Left kidney (tissue), 8 donors: ENCODE measurements at places on chromosomes 6 and 20. TPM values are rescaled to one million over a fixed set of nuclear protein-coding genes. Genes with fewer than 3 reads are reported as not detected.

The NKX2-2 gene
- polyA plus RNA-seq: not detected

GRCh38 chr6:139037490-139037889 is 8.9 kb downstream of the ABRACL start:
- no peak for DNase-seq

- no peak for DNase-seq
These were observed 25.9 kb downstream of the PEX3 start for GRCh38 chr6:143476545-143476944.

GRCh38 chr6:149499066-149499465 is 14.3 kb upstream of the ZC3H12D start:
- DNase-seq: no peak

The SYTL3 gene
- polyA plus RNA-seq: 3.4 TPM

The NRM gene
- 38.1 TPM for polyA plus RNA-seq

DNA sequence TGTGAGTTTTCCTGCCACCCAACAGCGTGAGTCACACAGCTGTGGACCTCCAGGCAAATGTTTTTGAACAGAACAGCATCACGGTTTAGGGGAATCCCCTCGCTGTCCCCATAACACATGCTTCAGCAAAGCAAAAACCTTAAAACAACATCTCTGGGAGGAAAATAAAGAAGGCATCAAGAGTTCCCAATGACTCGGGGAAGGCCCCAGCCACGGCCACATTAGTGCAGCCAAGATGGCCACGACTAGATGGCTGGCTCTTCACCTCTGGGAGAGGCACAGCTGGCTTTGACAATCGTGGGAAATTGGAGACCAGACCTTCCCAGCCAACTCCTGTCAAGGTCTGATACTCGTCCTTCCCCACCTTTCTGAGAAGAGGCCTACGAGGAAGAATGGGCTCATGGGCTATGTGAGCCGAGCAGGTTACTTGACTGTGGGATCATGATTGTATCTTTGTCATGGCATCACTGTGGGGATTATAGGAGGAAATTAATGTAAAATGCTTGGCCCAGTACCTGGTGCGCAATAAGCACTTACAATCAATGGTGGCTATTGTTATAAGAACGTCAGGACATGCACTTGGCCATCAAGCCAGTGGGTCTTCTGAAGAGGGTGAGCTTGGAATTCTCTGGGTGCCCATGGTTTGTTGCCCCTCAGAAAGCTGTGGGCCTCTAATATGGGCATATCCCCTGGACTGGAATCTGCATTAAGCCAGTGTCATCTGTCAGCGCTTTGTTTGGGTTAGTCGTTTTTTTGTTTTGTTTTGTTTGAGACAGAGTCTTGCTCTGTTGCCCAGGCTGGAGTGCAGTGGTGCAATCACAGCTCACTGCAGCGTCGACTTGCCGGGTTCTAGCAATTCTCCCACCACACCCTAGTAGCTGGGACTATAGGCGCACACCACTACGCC is 43.6 kb downstream of the FGD2 start:
- DNase-seq: no peak

DNA sequence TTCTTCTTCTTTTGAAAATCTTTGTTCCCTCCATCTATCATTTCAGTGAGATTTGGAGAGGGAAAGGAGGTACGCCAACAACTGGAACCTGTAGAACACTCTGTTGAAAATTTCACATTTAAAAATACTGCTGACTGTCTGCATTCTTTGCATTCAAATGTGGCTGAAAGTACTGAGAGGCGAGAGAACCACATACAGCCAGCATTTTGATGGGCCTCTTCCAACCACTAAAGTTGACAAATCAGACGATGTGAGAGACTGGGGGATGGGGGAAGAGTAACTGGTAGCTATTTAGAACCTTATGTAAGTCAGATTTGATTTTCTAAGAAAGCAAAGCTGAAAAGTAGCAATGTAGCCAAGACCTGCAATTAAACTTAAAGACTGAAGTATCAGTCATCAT is 77.5 kb downstream of the FKBP5 start:
- DNase-seq: no peak

The PKIB gene
- 1.3 TPM for polyA plus RNA-seq

The SIRPB2 gene
- polyA plus RNA-seq: 0.88 TPM

The TINAG gene
- 37.3 TPM for polyA plus RNA-seq

The AKAP12 gene
- 150 TPM for polyA plus RNA-seq

The TNFRSF21 gene
- polyA plus RNA-seq: 29.9 TPM

DNA sequence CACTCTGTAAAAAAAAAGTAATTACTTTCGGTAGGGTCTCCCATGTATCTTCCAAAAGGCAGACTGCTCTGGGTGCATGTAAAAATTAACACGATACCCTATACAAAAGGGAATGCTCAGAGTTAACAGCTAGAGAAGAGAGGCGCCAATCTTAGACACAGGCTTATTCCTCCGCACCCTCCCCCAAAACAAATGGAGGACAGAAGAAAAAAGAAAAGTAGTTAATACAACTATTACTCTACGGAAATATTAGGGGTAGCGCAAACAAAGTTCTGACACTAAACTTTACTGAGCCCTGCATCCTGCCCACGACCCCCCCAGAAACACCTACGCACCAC is 331 bp upstream of the UFL1 start:
- no peak for DNase-seq

DNA sequence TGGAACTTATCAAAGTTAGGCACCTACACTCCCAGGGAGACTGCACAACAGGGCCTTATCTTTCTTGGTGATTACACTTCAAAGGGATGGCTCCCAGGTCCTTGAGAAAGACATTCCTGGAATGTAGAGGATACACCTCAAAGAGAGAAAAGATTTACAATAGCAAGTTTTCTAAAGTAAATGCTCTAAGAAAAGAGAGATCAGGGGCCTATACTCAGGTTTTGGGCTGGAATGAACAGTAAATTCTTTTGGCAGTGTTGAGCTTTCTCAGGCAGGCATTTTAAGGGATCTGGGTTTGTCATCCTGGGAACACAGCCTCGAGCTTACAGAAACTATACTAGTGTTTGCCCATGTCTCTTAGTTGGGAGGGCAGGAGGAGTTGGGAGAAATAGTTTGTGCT is 31.7 kb upstream of the ME1 start:
- DNase-seq: no peak

The TNXB gene
- 4.7 TPM for polyA plus RNA-seq

The MOCS1 gene
- polyA plus RNA-seq: 11.0 TPM

DNA sequence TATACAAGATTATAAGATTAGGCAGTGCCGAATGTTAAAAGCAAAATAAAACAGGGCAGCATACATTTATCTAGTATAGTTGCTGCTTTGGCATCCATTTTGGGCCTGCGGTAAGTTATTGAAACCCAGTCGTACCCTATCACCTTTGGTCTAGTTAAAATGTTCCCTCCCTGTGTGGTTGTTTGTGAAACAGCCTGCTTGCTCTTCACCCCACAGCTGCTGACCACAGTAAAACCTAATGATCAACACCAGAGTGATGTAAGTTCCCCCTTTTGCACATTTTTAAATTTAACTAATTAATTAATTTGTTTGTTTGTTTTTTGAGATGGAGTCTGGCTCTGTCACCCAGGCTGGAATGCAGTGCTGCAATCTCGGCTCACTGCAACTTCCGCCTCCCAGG is 50.3 kb upstream of the TXNDC5 start:
- DNase-seq: no peak

The GHRH gene
- not detected for polyA plus RNA-seq

- DNase-seq: no peak
These were observed 9.9 kb upstream of the NCOA5 start for GRCh38 chr20:46099491-46100287.

The RREB1 gene
- 23.9 TPM for polyA plus RNA-seq

The ID4 gene
- polyA plus RNA-seq: 136 TPM

The TMC2 gene
- polyA plus RNA-seq: 0.50 TPM

The LIN28B gene
- 0.40 TPM for polyA plus RNA-seq

The CST11 gene
- polyA plus RNA-seq: not detected

DNA sequence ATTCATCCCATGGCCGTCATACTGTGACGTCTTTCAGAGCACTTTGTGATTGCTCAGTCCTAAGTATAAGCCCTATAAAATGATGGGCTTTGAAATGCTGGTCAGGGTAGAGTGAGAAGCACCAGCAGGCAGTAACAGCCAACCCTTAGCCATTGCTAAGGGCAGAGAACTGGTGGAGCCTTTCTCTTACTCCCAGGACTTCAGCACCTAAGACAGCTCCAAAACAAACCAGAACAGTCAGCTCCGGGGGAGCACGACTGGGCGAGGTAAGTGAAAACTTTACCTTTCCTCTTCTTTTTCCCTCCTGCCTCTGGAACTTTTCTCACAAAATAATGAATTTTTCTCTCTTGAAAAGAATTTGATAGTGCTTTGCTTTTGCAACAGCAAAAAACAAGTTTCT is at the start of gene VIP:
Gene VIP (plus strand): TSS at position 104 of the 400 bp plus-strand sequence. CDS start 1,381 bp downstream, outside the sequence.
- peak; percentile 53 for DNase-seq

DNA sequence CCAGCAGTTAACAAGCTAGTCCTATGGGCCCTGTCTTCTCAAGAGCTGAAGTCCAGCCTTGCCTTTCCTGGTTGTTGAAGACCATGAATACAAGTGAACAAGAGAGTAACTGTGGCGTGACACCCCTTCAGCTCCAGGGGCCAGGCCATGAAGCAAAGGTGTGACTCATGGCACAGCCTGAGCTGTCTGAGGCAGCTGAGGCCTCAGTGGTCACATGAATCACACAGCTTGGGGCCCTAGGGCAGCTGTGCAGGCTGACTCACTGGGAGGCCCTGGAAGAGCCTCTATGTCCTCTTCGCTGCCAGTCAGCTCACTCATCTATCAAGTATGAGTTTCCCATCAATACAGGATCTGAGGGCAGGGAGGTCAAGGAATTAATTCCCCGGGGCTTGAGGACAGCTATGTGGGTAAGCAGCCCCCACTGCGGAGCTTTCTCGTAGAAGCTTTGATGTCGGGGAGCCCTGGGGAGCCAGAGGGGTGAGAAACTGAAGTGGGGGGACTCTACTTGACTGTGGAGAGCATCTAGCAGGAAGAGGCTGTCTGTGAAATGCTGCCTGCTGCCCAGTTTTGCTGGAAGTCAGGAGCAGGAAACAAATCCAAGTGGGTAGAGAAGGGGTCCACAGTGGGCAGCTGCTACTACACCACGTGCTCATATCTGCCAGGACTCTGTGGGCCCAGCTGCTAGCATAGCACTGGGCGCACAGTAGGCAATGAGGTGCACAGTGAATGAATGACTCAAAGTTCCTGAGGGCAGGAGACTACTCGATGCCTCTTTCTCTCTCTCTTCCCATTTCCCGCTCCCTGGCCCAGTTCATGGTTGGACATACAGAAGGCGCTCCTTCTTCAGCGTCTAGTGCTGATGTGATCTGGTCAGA is 13.7 kb upstream of the FAM83C start:
- DNase-seq: no peak

The TRIM39 gene
- 16.2 TPM for polyA plus RNA-seq

DNA sequence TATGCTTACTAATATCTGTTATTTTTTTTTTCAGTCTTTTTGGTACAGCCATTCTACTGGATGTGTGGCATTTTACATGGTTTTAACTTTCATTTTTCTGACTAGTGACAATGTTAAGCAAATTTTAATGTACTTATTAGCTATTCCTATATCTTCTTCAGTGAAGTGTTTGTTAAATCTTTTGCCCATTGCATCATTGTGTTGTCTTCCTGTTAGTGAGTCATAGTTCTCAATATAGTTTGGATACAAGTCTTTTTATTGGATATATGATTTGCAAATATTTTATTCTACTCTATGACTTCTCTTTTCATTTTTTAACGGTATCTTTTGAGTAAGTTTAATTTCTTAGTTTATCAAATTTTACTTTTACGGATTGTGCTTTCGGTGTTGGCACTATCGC is 519.4 kb downstream of the CDKAL1 start:
- DNase-seq: no peak

GRCh38 chr6:54910921-54911320 is 64.3 kb downstream of the FAM83B start:
- DNase-seq: no peak

- DNase-seq: no peak
These were observed 114.3 kb downstream of the DST start for GRCh38 chr6:56528412-56528841.

GRCh38 chr6:118897386-118897785 is 3.4 kb downstream of the ASF1A start:
- no peak for DNase-seq

- no peak for DNase-seq
These were observed 572 bp downstream of the ZNF341 start for GRCh38 chr20:33732166-33732970.

The CFAP61 gene
- polyA plus RNA-seq: 2.8 TPM

GRCh38 chr6:121523628-121524027 is 88.2 kb downstream of the GJA1 start:
- DNase-seq: no peak

DNA sequence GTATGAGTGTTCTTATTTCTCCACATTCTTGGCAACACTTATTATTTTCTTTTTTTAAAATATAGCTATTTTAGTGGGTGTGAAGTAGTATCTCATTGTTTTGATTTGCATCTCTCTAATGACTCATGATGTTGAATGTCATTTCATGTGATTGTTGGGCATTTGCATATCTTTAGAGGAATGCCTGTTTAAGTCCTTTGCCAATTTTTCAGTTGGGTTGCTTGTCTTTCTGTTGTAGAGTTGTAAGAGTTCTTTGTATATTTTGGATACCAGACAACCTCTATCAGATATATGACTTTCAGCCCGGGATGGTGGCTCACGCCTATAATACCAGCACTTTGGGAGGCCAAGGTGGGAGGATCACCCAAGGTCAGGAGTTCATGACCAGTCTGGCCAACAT is 5.1 kb upstream of the POPDC3 start:
- no peak for DNase-seq
